OCI-LY7 (cell line): ENCODE measurements at places on chromosomes 11 and 22.

GRCh38 chr22:45684169-45684568, 12.5 kb downstream of the ATXN10 start:
- no peak for DNase-seq

DNA sequence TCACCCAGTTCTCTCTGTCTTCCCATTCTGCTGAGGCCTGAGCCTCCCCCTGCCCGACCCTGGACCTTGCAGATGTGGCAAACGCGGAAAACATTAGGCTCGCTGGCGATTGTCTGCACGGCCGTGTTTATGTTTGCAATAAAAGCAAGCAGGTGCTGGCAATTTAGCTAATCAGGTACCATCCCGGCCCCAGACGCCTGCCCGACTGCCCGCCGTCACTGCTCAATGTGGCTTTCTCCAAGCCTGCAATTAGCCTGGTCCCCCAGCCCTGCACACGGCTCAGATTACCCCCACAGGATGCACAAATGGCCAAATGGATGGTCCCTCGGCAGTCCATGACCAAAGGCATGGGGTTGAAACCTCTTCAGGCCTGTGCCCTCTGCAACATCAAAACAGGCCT, 259.7 kb downstream of the MN1 start:
- DNase-seq, result no peak

GRCh38 chr11:2584812-2585565, 114.8 kb downstream of the KCNQ1OT1 start:
- DNase-seq, result no peak

GRCh38 chr11:23995891-23996290, 501.0 kb upstream of the LUZP2 start:
- no peak for DNase-seq

GRCh38 chr11:9071692-9072091, 19.7 kb downstream of the SCUBE2 start:
- no peak for DNase-seq

DNA sequence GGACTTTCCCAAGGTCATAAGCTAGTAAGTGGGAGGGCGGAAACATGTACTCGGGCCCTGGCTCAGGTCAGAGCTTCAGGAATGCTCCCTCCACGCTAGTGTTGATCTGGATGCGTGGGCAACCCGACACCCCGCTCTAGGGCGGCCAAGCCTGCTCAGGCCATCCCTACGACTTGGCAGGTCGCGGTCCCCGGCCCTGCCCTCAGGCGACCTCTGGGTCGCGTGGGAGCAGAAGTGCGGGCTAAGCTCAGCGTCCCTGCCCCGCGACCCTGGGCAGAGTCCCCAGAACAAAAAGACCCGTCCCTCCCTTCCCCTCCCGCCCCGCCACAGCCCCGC, 781 bp upstream of the TEF start:
- DNase-seq, result no peak

- DNase-seq, result no peak
Observed at GRCh38 chr11:78832226-78832947, 257.7 kb upstream of the NARS2 start.

DNA sequence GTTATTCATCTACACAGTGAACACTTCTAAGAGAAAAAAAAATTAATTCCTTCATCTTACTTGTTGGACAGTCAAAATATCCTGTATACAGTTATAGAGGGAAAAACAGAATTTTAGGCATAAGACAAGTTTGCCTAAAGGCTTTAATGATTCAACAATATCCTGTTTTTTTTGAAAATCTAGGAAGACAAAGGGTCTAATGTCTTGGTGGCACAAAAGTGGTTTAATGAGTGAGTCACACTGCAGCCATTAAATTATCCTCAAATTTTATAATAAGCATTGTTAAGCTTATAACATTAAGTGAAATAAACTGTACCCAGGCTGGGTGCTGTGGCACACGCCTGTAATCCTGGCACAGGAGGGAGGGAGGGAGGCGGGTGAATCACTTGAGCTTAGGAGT, 72.9 kb downstream of the GAB2 start:
- no peak for DNase-seq

- no peak for DNase-seq
Observed at GRCh38 chr22:31248965-31249958, 37.2 kb downstream of the LIMK2 start.

DNA sequence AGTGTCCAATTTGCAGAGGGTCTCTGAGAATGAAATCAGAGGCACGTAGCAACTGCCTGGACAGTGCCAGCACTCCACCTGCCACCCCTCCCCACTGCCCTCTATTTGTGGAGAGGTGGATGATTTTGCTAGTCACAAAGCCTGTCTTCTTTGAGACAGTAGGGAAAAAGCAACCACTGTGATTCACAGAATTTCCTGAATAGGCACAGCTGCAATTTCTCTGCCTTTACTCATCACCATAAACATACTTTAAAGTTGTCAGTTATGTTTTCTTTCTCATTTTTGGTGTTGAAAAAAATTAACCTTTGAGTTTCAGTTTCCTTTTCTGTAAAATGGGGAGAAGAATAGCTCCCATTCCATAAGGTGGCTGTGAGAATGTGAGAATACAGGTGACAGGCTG, 134.3 kb downstream of the TEAD1 start:
- no peak for DNase-seq

DNA sequence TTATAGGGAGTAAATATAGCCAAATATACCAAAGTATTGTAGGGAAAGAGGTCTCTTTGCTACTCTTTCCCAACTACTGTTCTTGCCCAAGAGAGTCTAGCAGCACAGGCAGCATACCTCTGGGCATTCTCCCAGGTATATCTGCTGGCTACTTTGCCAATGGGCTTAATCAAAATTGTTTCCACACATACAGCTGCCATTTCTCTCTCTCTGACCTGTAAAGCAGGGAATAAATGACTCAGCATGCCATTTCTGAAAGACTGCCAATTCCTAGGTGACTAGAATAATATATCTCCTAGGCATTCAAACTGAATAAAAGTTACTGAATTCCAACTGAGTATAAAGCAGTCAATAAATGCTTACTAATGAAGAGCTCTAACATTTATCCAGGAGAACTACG, 44.6 kb downstream of the RDX start:
- DNase-seq, result no peak

GRCh38 chr11:126034039-126034932, 28.4 kb downstream of the CDON start:
- no peak for DNase-seq
